Sigmoid colon (tissue), 7 donors: ENCODE measurements at places on chromosomes 11 and 22.

DNA sequence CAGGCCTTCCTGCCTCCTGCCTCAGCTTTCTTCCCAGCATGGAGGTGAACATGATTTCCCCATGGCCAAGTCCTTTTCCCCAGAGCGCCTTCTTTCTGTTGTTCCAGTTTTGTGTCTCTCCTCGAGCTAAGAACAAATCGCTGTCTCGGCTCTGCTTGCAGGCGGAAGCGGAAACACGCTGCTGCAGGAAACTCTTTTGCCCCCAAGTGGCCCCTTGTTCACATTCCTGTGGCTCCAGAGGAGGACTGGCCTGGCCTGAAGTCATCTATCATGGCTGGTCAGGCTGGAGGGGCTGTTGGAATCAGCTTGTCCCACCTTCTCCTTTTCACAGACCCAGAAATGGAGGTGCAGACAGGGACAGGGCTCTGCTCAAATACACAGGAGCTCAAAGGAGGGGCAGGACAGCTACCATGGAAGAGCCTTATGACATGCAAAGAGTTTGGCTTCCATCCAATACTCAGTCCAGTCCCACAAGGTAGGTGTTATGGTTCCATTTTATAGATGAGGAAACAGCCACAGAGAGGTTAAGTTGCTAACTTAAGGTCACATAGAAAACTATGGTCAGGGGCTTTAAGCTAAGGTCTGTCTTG is 182.2 kb upstream of the SYT13 start:
- DNase-seq, result no peak

- no peak for DNase-seq
These were observed 3.2 kb downstream of the ST14 start for GRCh38 chr11:130162733-130163132.

DNA sequence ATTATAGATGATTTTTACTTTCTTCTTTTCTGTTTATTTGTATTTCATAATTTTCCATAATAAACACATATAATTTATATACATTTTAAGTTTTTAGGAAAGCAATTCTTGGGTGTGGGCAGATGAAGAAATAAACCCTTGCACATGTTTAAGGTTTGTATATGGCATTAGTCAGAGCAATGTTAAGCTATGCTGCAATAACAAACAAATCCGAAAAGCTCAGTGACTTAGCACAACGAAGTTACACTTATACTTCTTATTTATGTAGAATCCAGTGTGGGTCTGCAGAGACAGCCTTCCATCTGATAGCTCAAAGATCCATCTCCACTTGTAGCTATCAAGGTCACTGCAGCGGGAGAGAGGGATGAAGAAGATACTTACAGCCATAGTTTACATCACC is 68.5 kb upstream of the BARX2 start:
- DNase-seq, result no peak

DNA sequence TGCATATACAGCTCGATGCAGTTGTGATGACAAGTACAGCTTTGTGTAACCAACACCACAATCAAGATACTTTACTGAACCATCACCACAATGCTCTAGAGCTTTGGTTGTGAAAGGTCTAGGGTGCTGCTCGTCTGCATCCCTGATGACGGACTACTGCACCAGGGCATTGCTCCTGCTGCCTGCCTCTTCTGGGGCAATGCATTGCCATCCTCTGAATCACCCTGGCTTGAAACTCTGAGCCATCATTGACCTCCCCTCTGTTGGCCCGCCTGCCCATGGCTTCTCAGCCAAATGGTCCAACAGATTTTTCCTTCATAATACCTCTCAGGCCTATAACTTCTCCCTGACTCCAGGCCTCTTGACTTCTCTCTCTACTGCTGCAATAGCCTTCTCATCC is 77.4 kb upstream of the CSNK2A3 start:
- DNase-seq, result no peak

- no peak for DNase-seq
These were observed 15.2 kb upstream of the CARD10 start for GRCh38 chr22:37534445-37534844.

DNA sequence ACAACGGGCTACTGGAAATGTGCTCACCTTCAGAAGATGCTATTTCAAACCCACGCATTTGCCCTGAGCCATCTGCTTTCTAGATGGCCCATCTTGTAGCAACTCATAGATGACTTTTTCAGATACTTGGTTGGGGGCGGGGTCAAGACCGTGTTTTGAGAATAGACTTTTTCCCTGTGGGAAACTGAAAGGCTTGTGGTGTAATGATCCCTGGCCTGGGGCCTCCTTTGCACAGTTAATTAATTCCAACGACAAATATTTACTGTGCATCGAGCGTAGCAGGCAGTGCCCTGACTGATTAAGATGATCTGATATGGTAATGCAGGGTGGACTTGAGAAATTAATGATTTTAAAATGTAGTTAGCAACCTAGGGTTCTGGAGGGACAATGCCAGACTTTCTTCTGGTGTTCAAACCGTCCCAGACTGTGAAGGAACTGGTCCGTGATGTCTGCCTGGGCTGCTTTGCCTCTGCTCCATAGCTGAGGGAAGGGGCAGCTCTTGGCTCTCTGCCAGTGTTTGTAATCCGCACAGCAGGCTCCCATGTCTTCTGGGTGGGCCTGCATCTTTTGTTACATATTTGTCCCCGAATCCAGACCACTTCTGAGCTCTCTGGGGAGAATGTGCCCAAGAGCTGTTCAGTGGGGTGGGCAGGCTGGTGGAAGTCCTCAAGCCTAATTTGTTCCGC is 84.8 kb downstream of the ADAMTS15 start:
- DNase-seq, result no peak

- no peak for DNase-seq
These were observed 69.3 kb downstream of the KCNC1 start for GRCh38 chr11:17803754-17804334.

GRCh38 chr11:69892986-69893555 is 73.9 kb upstream of the FGF3 start:
- DNase-seq, result no peak
